ENCODE measurements at places on chromosomes 1 and 21.
A peak's percentile ranks its signal among the peaks of the same experiment; 100 is the strongest.

DNA sequence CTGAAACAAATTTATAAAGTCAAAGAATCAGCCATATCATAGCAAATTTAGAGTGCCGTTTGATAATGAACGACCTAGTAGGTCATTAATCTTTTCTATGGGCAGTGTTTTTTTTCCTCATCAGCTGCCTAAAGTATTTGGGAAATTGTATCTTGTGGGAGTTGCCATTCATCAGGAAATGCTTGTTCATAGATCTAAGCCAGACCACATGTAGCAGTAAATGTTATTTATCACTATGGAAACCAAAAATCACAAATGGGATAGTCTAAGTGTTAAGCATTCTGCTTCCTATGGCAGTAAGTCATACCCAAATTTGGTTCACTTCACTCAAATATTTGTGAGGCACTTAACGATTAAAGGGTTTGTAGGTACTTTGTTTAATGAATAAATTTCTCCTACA is 52.9 kb downstream of the LRRC8D start:
- peak; percentile 28 for DNase-seq

- peak; percentile 61 for DNase-seq
These were observed at the start of gene GLUL for GRCh38 chr1:182391362-182392049. Gene GLUL, minus strand, starts transcription at chr1:182391790. Its CDS starts 3,053 bp downstream, at chr1:182388737.

- no peak for DNase-seq
These were observed 24.8 kb upstream of the ATP2B4 start for GRCh38 chr1:203601716-203602309.

DNA sequence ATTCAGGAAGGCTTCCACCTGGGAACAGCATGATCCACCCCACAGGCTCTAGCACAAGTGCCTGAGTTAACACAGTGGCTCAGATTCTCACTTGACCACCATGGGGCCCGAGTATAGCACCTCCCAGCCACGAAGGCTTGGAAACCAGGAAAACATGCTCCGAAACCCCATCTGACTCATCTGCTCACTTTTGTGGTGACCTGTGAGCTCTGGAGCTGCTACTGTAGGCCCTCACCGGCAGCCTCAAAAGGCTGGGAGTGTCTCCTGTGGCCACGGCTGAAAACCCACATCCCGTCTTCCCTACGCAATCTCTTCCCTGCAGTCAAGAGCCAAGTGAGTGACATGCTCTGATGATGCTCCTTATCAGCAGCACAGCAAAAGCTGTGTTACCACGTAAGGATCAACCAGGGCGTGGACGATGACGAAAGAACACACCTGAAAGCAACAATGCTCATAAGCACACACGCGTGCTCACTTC is 81.4 kb downstream of the TGFBR3 start:
- DNase-seq = peak; percentile 97

GRCh38 chr21:15121655-15122120 is 56.9 kb upstream of the NRIP1 start:
- no peak for DNase-seq

- peak; percentile 10 for DNase-seq
These were observed 2.7 kb downstream of the SERPINC1 start for GRCh38 chr1:173914366-173914871.

GRCh38 chr21:31176725-31177124 is 138.4 kb upstream of the KRTAP19-8 start:
- no peak for DNase-seq

GRCh38 chr1:118223426-118223825 is 38.4 kb upstream of the SPAG17 start:
- no peak for DNase-seq

GRCh38 chr1:151546011-151546925 is 6.2 kb downstream of the TUFT1 start:
- no peak for DNase-seq

DNA sequence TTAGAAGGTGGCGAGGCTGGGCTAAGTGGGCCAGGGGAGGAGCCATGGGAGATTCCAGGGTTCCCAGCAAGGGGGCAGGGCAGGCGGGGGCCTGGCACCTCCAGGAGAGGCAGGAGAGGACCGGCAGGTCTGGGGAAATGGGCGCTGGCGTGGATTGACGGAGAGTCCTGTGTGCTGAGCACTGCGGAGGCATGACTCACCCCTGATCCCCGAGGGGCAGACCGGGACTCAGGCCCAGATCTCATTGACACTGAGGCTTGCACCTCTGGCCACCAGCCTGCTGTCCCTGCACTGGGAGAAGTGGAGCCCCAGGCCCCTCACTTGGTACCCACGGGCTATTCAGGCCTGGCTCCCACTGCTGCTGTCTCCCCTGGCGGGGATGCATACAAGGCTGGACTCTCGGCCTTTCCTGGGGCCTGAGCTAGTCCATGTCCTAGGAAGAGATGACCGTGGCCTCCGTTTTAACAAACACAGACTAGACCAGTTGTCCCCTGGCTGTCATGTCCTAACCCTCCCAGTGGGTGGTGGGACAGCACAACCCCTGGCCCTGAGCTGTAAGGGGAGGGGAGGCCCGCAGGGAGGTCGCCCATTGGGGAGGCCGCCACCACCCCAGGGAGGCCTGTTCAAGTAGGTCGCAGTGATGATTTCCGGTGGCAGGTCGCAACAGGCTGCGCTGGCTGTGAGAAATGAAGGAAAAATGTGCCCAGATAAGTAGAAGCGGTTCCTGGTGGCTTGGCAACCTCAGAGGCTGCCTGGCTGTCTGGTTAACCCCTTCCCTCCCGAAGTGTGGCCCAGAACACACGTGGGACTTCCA is 39.7 kb downstream of the RIPK4 start:
- DNase-seq = no peak

DNA sequence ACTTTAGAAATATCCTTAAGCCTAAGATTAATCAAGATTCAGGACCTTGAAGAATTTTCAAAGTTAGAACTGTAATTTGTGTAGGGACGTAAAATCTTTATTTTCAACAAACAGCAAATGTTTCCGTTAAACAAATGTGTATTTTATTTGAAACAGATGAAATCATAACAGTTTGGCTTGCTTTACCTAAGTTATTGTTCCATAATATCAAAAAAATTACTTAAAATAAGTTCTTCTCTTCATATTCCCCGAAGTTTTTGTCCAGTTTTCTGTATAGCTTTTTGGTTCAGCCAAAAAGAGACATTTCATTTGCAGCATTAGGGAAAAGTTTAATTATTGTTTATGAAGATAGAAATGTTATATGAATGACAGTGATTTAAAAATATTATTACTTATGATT is 100.1 kb downstream of the NFIA start:
- no peak for DNase-seq

DNA sequence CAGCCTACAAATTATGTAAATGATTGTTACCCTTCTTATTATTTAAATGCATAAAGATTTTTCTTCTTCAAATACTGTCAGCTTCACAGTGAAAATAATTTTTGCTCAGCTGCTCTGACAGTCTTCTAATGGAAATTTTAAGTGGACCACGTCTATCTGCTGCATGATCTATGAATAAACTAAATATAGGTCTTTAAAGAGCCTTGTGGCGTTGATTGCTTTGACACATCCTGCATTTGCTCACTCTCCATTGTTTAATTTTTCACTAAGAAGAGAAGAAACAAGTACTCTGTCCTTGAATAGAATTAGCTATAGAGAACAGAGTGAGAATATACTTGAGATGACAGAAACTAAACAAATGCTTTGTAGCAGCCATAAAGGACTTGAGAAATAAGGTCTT is 826.1 kb downstream of the MRPL39 start:
- no peak for DNase-seq

DNA sequence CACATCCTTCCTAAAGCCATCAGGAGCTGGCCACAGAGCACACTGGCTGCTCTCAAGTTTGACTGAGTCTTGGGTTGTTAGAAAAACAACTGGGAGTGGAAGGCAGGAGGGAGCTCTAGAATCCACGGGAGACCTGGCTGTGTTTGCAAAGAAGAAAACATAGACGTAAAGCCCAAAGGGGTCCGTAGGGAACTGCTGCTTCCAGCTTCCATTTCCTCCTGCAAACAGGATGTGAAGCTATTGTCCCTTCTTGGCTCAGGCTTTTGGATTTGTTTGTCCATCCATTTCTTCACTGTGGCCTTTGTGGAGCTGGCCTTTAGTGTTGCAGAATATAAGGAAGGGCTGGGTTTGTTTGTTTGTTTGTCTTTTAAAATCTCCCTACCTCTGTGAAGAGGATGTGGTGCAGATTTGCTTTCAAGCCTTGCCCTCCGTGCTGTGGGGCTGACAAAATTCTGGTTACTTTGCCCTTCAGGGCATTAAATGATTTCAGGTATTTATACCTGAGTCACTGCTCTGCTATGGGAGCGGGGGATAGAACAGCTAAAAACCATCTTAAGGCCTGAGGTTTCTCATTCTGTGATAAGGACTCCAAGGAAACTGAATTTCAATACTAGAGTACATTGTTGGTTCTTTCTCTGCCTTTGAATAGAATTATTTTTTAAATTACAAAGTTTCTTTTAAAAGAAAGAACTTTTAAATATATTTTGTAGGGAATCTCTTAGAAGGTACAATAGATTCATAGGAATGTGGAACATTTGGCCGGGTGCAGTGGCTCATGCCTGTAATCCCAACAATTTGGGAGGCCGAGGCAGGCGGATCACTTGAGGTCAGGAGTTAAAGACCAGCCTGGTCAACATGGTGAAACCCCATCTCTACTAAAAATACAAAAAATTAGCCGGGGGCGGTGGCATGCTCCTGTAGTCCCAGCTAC is 74.3 kb downstream of the MPZL1 start:
- DNase-seq = no peak

DNA sequence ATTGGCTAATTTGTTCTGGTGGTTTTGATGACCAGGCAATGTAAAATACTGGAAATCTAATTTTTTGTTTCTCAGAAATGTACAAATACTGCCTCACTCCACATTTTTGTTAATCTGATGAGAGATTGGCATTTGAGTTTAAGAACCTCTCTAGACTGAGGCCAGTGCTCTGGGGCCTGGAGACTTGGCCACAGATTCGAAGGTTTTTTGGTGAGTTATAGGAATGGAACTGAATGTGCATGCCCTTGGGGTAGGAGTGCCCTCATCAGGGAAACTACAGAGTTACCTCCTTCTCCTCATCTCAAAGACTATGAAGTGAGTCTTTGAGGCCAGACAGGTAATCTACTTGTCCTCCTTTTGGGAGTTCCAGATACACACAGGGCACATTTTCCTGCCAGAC is 347.9 kb downstream of the LTN1 start:
- DNase-seq = no peak
